ENCODE measurements at places on chromosomes 7 and 10.

GRCh38 chr10:73759512-73760115 lies 15.4 kb downstream of the SEC24C start:
- no peak for DNase-seq

GRCh38 chr7:105677817-105678573 lies 96.7 kb upstream of the EFCAB10 start:
- no peak for DNase-seq

- DNase-seq, result no peak
Measured at GRCh38 chr7:130958846-130959245, 224.8 kb upstream of the KLF14 start.

GRCh38 chr7:99010281-99010680 lies 131.9 kb downstream of the TRRAP start:
- DNase-seq, result no peak

DNA sequence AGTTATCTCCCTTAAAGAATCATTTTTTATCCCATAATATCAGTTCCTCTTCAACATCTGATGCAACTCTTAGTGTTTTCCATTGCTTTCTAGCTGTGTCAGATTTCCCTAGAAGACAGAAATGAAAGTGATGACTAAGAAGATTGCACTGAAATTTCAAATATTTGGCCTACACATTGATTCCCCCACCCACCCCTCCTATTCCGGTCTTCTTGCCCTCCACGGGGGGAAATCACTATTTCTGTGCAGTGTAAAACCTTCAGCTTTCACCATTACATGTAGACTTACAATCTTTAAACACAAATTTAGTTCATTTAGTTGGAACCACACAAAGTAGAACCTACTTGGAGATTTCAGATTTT lies 63.7 kb upstream of the IL6 start:
- no peak for DNase-seq

DNA sequence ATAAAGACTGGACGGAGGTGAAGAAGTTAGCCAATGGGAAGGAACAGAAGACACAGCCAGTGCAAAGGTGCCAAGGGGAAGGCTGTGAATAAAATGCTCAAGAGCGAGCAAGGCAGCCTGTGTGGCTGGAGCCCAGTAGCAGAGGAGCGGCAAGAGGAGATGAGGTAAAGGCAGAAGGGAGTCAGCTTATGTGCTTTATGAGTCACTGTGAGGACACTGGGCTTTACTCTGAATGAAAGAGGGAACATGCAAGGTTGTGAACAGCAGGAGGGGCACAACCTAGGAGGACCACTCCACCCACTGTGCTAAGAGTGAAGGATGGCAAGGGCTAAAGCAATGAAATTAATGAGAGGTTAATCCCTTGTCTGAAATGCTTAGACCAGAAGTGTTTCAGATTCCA lies 129.0 kb upstream of the ODAD2 start:
- no peak for DNase-seq

DNA sequence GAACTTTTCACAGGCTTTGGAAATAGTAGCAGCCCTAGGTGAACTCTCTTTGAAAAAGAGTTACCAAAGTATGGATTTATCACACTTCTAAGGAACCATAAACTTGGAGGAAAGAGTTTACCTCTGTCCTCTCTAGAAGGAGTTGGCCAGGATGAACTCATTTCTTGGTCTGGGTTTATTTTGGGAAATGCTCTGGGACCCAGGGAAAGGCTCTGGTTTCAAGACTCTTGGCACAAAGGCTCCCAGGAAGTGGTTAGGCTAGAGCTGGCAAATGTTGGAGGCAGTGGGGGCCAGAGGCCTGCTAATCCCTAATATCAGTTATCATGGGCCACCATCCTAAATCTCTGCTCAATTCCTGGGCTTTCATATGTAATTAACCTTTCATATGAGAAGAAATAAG lies 36.3 kb upstream of the CDK6 start:
- DNase-seq, result no peak

- DNase-seq, result no peak
Measured at GRCh38 chr10:22816298-22816653, 101.9 kb upstream of the PIP4K2A start.

GRCh38 chr7:158024881-158025280 lies 562.7 kb downstream of the PTPRN2 start:
- no peak for DNase-seq

- no peak for DNase-seq
Measured at GRCh38 chr7:69878591-69878990, 280.3 kb downstream of the AUTS2 start.

DNA sequence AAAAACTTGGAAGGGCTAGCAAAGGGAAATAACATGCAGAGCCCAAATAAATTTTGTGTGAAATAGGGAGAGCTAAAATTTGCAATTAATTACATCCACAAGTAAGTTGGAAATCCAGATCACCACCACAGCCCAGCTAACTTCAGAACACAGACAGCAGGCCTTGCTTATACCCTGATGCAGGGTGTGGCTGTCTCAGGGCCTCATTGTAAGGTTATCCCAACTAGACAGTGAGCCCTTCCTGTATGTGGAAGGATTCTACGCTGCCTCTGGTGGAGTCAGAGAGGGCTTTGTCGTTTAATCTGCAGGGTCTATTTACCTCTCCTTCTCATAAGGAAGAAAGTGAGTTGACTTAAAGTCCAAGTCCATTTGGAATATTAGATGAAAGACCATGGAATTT lies 181.0 kb upstream of the TCF7L2 start:
- no peak for DNase-seq

Measured in endothelial cell (in vitro differentiated cells).